ENCODE measurements at places on chromosomes 3 and 15. TPM values are rescaled to one million over a fixed set of nuclear protein-coding genes. Genes with fewer than 3 reads are reported as not detected.

- no peaks in the 10 kb centered on the region for H3K36me3 ChIP-seq
- H3K27ac ChIP-seq = no peak overlapping the region
- H3K27me3 ChIP-seq = no peaks in the 10 kb centered on the region
- no peaks in the 10 kb centered on the region for H3K4me1 ChIP-seq
These were observed 204.9 kb downstream of the CADPS start for GRCh38 chr3:62670351-62670750.

DNA sequence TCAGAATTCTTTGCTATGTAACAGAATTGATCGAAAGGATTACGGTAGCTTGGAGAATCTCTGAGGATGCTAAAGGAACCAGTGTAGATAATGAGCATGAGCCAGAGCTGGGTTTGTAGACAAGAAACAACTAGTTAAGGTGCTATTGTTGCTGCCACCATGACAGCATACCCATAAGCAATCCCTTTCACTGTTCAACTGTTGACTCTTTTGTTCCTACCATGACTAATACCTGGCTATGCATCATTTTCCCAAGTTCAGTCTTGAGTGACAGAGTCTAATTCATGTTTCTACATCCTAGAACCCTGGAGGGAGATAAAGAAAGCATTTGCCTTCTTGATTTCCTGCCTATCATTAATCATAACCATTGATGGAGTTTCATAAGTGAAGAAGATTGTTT, 600.3 kb downstream of the OTOL1 start:
- DNase-seq = no peak
- no peaks in the 10 kb centered on the region for H3K36me3 ChIP-seq
- H3K4me3 ChIP-seq = no peak overlapping the region
- no peak overlapping the region for H3K27ac ChIP-seq
- H3K27me3 ChIP-seq = no peaks in the 10 kb centered on the region
- H3K4me1 ChIP-seq = no peaks in the 10 kb centered on the region

DNA sequence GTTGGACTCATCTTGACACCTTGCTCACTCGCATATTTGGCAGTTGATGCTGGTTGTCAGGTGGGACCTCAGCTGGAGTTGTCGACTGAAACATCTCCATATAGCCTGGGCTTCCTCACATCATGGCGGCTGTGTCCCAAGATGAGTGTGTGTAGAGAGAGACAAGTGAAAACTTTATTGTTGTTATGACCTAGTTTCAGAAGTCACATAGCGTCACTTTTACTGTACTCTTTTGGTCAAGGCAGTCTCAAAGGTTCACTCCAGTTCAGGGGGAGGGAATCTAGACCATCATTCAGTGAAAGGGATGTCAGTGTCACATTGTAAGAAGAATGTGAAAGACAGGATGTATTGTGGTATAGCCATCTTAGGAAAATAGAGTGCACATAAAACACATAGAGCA, 214.2 kb downstream of the ITPR1 start:
- H3K4me3 ChIP-seq = no peak overlapping the region
- no peaks in the 10 kb centered on the region for H3K27me3 ChIP-seq
- no peak for DNase-seq
- no peaks in the 10 kb centered on the region for H3K4me1 ChIP-seq

The CPNE9 gene
- total RNA-seq = not detected

The MUC4 gene
- total RNA-seq = not detected

The ZPLD1 gene
- not detected for total RNA-seq
